ENCODE measurements at places on chromosomes 5 and 9.

- peak; percentile 46 for DNase-seq
Measured at GRCh38 chr5:172380987-172381643, 73.2 kb downstream of the SH3PXD2B start.

- DNase-seq: peak; percentile 91
Measured at GRCh38 chr9:87193925-87194868, 246.9 kb upstream of the GAS1 start.

DNA sequence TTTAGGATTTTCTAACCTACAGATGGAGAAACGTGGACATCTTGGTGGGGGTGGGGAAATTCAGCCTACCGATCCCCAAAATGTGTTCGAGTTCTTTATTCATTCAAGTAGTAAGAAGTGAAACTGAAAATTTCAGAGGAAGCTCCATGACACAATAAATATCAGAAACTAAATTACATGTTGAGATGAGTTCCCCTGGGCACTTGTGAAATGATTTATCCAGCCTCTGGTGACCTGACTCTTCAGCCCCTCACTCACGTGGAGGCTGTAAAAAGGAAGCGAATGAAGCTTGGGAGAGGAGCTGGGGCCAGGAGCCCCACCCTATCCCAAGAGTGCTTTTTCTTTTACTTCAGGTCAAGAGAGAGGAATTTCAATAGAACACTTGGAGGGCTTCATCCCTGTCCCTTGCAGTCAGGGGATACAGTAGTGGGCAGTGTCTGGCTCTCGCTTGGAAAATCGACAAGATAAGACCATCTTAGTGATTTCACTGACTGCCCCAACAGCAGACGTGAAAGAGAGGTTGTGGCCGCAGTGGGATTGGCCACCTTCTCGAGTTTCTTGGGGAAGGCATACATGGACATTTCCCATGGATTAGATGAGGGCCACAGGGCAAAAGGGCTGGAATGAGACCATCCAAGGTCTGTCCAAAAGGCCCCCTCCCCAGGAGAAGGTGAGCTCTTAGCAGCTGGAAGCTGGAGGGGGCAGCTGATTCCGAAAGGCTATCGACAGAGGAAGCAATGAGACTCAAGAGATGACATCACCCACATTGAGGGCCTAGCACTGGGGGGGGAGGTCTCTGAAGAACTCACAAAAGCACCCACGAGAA is 76.8 kb upstream of the SH3PXD2B start:
- no peak for DNase-seq

DNA sequence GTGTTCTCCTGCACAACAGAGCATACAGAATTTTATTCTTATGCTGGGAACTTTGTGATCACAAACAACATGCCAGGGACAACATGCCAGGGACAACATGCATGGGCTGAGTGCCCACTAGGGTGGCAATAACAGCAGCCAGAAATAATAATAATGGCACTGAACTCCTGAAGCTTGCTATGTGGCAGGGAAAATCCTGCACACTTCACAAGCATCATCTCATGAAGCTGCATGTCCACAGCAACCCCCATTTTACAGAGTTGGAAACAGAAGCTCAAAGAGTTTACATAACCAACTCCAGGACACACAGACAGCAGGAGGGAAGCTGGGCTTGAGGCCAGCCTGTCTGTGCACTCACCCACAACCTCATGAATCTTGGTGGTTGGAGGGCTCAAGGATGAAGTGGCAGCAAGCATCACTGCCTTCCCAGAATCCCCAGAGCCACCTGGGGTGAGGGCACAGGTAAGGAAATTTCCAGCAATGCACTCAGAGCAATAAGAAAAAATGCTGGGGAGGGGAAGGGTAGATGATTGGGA is 111.4 kb downstream of the GABBR2 start:
- no peak for DNase-seq

DNA sequence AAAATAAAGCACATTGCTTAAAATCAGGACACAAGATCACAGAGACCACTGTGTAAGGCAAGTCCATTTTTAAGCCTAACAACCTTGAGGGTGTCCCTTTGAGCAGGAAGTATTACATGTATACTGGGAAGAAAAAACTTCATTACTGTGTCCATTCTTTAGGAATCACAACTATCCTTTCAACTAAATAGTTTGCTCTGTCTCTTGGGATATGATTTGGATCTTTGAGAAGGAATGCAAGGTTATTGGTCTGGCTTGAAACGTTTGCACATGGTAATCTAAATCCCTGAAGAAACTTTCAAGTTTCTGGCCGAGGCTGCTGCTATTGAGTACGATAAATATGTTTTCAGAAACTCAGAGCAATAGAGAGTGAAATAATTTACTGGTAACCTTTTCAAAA is 923.0 kb upstream of the SEMA6A start:
- DNase-seq: peak; percentile 33

- DNase-seq: no peak
Measured at GRCh38 chr5:74196233-74196632, 444.3 kb downstream of the ENC1 start.

DNA sequence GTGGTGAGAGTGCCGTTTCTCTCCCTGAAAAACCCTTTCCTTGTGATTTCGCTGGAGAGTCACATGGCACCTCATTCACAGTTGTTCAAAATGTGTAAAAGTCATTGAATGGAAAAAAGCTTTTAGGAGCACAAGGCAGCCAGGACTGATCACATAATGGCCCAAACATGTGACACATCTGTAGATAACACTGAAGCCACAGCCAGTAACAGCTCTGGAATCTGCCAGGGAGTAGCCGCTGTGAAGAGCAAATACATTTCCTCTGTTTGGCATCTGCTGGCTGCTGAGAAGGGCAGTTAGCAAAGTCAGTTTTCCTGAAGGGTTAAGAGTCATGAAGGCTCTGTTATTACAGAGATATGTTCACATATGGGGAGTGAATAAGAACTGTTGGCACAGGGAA is 271.8 kb downstream of the NNT start:
- DNase-seq: peak; percentile 83

DNA sequence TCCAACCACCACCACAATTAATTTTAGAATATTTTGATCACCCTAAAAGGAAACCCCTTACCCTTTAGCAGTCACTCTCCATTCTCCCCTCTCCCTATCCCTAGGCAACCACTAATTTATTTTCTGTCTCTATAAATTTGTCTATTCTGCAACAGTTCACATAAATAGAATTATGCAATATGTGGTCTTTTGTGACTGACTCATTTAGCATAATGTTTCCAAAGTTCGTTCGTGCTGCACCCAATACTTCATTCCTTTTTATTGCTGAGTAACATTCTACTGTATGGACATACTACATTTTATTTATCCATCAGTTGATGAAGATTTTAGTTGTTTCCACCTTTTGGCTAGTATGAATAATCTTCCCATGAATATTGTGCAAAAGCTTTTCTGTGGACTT is 18.2 kb upstream of the CDC20B start:
- DNase-seq: no peak

DNA sequence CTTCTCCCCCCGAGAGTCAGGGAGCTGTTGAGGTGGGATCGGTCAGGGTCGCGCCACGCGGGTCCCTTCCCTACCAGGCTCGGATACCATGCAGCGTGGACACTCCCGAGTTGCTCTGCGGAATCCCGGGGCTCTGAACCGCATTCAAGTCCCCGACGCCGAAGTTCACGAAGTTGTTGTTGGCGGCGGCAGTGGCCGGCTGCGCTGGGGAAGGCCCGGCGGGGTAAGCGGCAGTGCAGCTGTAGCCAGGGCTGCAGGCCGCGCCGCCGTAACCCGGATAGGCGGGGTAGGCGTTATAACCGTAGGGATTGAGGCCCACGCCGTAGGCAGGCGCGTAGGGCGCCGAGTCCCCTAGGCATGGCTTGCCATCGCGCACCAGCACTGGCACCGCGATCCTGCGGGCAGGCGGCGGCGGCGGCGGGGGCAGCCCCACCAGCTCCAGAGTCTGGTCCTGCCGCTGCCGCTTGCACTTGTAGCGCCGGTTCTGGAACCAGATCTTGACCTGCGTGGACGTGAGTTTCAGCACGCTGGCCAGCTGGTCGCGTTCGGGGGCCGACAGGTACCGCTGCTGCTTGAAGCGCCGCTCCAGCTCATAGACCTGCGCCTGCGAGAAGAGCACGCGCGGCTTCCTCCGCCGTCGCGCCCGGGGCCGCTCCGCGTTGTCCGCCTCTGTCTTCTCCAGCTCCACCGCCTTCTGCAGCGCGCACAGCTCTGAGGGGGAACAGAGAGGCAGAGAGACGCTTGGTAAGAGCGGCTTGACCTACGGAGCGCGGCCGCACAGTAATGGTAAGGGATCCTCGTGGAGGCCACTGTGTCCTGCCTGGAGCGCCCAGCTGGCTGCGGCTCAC is 2.3 kb downstream of the NKX2-5 start:
- no peak for DNase-seq

- peak; percentile 49 for DNase-seq
Measured at GRCh38 chr5:10831419-10831818, 70.4 kb upstream of the DAP start.

DNA sequence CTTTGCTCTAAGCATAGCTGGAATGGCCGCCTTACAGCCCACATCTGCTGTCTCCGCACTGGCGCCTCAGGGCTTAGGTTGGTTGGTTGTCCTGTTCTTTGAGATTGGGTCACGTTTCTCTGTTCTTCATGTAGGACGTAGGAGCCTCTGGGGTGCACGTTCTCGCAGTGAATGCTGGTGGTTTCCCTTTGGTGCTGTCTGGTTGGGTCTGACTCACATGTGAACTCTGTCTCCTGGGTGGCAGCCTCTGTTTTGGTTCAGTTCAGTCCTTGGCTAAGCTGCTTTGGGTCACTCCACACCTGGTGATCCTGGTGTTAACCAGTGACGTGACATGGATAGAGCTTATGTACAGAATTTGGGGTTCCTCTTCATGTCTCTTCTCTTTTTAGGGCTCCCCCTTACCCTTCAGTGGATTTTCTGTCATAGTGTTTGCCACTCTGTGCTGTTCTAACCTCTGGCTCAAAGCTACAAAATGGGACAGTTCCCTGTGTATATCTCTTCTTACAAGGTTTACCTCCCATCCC is 12.6 kb upstream of the LPCAT1 start:
- DNase-seq: peak; percentile 31

DNA sequence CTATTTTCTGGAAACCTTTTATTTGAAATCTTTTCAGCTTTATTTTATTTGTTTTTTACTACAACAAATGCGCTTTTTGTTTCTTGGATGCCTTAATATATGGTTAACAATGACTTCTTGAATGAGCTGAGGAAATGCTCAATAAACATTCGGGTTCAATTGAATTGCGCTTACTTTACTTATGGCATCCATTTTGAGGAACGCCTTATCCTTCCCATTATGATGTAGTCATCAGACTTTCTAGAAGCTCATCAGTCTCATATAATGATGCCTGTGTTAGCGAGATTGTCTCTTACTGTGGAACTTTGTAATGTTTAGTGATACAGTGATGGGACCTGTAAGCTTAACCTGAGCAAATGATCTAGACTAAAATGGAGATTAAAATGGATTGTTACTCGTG is 916 bp downstream of the SHLD3 start:
- DNase-seq: peak; percentile 6

DNA sequence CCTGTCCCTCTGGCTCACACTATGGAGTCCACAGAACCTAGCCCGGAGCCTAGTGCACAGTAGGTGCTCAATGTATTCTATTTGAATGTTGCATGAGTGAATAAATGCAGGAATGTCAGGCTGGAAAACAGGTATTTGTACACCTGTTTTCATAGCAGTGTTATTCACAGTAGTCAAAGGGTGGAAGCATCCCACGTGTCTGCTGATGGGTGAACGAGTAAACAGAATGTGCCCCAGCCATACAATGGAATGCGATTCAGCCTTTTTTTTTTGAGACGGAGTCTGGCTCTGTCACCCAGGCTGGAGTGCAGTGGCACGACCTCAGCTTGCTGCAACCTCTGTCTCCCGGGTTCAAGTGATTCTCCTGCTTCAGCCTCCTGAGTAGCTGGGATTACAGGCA is 31.5 kb upstream of the IER5L start:
- DNase-seq: no peak

GRCh38 chr9:136835162-136835931 is 6.9 kb upstream of the AJM1 start:
- no peak for DNase-seq

DNA sequence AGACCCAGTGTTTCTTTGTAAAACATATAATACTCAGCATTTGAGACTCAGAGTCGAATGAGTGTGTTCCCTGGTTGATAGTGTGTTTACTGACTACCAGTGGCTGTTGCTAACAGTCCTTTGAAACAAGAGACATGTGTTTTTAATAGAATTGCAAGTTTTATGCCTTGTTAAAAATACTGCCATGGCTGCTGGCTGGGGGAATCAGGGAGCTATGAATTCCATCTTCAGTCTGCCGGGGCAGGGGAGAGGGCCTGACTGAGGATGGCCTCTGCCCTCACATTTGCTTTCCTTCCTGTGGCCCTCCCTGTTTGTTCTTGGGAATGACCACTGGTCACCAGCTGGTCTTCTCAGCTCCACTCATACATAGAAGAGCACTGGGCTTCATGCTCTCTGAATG is 63.8 kb downstream of the PDZD2 start:
- no peak for DNase-seq

DNA sequence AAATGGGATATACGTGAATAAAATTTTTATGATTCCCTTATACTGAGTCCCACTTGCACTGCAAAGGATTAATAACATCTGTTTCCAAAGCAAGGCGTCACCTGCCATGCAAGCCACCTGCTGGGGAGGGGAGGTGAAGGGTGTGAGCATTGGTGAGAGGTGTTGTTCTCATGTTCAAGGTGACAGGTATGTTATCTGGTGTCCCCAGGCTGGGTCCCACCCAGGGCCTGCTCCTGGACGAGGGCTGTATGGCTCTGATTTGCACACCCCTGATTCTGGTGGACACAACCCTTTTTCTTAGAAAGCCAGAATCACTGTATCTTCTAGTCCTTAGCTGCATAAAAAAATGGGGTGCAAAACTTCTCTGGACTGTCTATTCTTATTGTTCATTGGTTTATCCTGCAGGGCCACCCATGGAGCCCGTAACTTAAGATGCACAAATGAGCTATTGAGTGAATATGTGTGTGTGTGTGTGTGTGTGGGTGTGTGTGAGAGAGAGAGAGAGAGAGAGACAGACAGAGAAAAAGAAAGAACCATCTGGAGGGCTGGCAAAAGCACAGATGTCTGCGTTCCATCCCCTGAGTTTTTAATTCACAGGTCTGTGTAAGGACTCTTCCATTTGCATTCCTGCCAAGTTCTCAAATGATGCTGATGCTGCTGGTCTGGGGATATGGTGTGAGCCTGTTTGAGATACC is 53.7 kb downstream of the SYK start:
- no peak for DNase-seq

DNA sequence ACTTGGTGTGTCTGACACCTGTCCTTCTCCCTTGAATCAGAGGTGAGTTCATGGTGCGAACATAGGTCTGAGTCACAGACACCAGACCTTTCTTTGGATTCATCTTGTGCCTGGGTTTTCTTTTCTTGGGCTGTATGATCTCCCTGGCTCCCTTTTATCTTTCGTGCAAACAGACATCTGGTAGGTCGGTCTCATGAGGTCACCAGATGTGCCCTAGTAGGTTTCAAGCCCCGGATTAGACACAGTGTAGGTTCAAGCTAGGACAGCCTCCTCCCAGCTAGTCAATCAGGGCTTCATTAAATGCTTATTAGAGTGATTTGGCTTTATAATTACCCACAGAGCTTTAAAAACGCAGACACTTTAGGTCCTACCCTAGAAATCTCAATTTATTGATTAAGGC is 106.0 kb upstream of the MYO10 start:
- no peak for DNase-seq

GRCh38 chr5:81914696-81915095 is 57.1 kb upstream of the ATG10 start:
- DNase-seq: no peak

GRCh38 chr9:87236546-87236945 is 261.1 kb upstream of the DAPK1 start:
- no peak for DNase-seq

- peak; percentile 75 for DNase-seq
Measured at GRCh38 chr9:92738661-92739081, 26.0 kb downstream of the BICD2 start.

GRCh38 chr9:129289883-129290282 is 111.8 kb upstream of the IER5L start:
- DNase-seq: no peak

Measured in fibroblast of the aortic adventitia (primary cell).